Omental fat pad (tissue), 4 donors: ENCODE measurements at places on chromosomes 5 and 9.

DNA sequence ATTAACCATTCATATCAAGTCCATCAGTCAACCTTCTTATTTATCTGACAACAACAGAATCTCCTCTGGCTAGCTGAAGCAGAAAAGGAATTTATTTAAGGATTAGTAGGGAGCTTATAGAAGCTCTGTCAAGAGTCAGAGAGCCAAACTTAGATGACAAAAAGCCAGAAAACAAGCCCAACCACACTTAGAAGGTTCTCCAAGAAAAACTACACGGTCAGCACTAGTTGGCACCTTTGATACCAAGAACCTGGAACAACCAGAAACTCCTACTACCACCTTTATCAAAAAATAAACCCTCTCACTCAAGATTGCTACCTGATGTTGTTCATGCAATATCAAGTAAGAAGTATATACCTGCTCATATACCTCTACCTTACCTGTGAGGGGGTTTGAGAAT lies 36.9 kb downstream of the RANBP6 start:
- no peak for DNase-seq

DNA sequence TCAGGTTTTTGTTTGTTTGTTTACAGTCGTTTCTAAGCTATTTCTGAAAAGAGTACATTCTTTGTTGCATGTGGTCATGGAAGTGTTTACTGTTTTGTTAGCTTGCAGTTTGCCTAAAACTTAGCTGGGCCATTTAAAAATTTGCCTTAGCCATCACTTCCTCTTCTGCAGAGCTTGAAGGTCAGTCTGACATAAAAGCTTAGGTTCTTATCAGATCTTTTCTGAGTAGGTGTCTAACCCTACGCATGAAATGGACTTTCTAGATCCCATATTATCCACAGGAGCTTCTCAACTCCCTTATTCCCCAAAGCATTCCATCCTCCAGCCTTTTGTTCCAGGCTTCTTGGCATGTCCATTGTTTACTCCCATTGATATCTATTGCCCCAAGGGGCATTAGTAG lies 90.3 kb downstream of the AP3B1 start:
- DNase-seq: no peak

DNA sequence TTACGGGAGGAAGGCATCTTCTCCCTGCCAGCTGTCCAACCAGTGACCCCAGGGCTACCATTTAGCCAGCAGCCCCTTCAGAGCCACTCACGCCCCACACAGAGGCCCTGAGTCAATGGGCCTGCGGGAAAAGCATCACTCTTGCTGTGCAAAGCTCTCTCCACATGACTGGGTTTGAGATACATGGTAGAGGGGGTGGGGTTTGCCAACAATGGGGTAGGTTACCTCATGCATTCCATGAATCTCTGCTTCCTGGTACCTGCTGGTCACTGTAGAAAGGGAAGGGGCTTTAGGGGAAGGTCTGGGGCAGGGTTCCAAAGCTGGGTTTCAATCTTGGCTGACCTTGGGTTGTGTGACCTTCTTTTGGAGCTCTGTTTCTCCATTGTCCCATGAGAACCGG lies 22.9 kb upstream of the TTLL11 start:
- DNase-seq: no peak

DNA sequence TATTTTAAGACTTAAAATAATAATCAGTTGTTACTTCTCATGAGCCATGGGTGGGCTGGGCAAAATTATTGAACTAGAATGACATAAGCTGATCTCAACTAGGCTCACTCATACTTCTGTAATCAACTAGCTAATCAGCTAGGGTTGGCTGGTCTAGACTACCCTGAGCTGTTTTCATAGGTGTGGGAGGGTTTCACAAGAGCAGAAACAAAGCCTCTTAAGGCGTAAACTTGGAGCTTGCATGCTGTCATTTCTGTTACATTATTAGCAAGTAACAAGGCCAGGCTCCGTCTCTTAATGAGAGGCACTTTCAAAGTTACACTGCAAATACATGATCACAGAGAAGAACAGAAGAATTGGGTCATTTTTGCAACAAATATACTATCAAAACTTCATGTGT lies 57.2 kb upstream of the GHR start:
- DNase-seq: no peak

GRCh38 chr5:112940670-112941069 lies 18.6 kb upstream of the REEP5 start:
- DNase-seq: no peak

DNA sequence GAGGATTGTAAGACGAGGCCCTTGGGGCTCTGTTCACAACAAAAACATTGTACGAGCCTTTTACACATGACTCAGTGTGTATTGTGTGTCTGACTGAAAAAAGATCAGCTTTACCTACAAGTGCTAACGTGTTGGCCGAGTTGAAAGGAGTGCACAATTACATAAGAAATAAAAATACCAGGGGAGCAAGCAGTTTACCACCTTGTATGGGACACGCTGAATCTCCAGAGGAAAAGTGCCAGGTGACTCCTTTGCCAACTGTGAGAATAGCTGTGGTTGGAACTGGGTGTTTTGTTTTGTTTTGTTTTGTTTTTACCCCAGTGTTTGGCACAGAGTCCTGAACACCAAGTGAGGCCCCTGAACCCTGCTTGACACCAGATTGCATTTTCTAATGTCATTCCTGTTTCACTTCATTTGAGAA lies 32.8 kb upstream of the ZSWIM6 start:
- DNase-seq: no peak

GRCh38 chr5:180441564-180442051 lies 52.6 kb upstream of the CNOT6 start:
- DNase-seq: peak; percentile 48

DNA sequence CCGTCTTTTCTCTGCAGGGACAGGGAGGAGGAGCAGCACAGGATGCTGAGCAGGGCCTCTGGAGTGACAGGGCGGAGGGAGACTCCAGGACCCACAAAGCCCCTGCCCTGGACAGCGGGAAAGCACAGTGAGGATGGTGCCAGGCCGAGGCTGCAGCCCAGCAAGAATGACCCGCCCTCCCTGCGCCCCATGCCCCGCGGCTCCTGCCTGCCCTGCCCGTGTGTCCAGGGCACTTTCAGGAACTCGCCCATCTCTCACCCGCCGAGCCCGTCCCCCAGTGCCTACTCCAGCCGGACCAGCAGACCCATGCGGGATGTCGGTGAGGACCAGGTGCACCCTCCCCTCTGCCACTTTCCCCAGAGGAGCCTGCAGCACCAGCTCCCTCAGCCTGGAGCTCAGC lies 9.1 kb upstream of the EXOC3 start:
- DNase-seq: no peak

GRCh38 chr5:15014809-15015208 lies 143.2 kb upstream of the ANKH start:
- no peak for DNase-seq
